ENCODE measurements at places on chromosomes 7 and 10.

DNA sequence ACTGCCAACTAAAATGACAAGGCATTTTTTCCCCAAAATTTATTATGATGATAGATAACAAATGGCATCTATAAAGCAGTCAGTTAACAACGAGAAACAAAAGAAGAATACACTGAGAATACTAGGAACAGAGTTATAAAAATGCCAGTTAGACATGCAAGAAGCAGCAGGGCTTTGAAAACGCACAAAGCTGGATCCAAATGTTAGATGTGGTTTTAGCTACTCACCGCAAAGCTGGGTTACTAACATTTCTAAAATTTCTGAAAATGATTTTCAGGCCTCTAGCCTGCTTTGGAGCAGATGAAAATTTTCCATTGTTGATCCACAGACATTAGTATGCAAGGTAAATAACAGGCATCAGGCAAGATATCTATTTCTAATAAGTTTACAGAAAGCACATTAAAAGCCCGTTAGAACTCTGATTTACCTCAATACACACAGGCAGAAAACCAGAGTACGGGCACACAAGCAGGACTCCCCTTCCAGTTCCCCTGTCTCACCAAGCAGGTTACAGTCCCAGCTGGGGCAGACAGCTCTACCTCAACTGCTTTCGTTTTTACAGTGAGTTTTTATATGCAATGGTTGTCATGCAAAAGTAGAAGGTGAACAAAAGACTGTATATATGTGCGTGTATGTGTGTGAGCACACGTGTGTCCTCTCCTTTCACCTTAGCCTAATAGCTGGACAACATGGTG, 37.9 kb downstream of the GLI3 start:
- DNase-seq, result no peak

- DNase-seq, result no peak
Observed at GRCh38 chr7:33432821-33433220, 303.5 kb downstream of the BBS9 start.

- no peak for DNase-seq
Observed at GRCh38 chr10:13865758-13866491, 279.2 kb downstream of the PRPF18 start.

DNA sequence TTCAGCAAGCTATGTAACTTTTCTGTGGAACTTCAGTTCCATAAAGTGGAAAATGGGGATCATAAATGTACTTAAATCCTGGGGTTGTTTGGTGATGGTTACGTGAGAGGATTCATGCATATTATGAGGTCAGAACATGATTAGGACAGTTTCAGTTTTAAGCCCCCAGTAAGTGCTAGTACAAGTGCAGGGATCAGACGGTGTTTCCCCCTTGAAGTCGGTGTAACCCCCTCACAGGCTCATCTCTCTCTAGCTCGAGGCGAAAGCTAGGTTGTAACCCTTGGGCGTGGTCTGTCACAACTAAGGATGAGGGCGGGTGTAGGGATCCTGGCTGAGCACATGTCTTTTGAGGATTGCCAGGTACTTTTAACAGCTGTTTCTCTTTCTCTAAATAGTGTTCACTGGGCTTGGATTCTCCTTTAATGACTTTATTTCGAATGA, 84.7 kb downstream of the SPAG6 start:
- no peak for DNase-seq

DNA sequence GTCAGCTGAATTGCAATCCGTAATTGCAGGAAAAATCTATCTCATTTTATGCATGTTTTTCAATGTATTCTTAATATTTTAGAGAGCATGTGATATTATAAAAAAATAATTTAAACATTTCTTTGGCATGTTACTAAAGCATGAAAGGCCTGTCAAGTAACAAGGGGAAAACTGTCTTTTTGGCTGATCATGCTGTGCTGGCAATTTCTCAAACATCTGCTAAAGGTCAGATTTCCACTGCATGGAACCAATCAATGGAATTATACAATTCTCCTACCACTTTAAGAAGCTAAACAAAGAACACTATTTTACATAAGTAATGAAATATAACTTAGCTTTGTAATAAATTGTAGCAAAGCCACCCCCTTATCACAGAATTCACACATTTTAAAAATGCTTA, 49.4 kb downstream of the JMJD1C start:
- no peak for DNase-seq

DNA sequence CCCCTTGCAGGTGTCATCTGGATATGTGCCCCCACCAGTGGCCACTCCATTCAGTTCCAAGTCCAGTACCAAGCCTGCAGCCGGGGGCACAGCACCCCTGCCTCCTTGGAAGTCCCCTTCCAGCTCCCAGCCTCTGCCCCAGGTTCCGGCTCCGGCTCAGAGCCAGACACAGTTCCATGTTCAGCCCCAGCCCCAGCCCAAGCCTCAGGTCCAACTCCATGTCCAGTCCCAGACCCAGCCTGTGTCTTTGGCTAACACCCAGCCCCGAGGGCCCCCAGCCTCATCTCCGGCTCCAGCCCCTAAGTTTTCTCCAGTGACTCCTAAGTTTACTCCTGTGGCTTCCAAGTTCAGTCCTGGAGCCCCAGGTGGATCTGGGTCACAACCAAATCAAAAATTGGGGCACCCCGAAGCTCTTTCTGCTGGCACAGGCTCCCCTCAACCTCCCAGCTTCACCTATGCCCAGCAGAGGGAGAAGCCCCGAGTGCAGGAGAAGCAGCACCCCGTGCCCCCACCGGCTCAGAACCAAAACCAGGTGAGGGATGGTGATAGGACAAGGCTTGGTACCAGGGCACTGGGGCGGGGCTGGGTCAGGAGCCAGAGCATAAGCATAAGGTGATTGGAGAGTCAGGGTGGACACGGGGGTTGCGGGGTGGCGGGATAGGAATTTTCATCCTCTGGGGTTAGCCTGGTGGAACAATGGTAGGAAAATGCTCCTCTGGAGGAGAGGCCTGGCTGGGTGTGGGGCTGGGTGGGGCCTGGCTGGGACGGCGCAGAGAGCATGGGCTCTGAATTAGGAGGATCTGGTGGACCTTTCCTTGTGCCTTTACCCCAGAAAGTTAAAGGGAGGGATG, 1.9 kb downstream of the ZYX start:
- DNase-seq, result no peak

DNA sequence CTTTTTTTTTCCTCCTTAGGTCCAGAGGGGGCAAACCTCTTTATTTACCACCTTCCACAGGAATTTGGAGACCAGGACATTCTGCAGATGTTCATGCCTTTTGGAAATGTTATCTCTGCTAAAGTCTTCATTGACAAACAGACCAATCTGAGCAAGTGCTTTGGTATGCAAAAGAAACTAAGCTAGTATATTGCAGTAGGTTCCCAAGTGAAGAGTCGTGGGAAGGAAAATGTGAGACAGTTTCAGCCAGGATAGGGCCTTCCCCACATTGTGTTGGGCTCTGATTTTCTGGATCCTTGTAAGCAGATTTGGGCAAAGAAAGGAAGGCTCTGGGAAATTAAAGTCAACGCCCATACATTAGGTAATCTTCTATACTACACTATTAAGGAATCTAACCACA, 285.6 kb downstream of the USP6NL start:
- DNase-seq, result no peak

GRCh38 chr10:30439931-30440330, 5.9 kb downstream of the MAP3K8 start:
- no peak for DNase-seq

GRCh38 chr10:67308912-67309311, 383.1 kb downstream of the LRRTM3 start:
- DNase-seq, result no peak

- DNase-seq, result no peak
Observed at GRCh38 chr7:87027900-87028299, 31.6 kb downstream of the ELAPOR2 start.

DNA sequence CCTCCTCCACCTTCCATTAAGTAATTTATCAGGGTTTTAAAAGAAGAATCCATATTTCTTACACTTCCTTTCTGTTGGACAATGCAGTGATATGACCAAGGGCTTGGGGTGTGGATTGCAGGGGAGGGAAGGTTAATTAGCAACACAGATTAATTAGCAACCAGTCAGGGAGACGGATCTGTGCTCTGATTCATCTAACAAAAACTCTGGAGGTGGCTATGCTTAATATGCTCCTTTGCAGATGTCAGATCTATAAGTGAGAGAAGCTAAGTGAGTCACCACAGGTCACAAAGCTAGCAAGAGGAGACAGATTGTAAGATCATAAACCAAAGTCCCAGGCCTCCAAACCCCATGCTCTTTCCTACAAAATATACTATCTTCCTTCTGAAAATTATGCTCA, 178.8 kb upstream of the ITGB1 start:
- no peak for DNase-seq

DNA sequence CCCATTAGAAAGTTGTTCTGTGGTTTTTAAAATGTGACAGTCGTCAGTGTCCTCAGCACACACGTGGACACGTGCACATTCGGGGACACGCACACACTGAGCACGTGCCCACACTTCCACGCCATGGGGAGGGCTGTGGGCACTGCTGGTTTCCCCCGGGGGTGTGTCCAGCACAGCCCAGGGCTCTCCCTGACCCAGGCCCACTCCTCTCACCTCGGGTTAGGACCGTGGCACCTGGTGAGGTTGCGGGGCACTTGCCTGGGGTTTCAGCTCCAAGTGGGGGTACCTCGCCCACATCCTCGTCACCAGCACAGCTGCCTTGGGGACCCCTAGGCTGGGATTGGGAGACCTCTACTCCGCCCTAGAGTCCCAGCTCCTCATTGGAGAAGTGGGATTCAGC, 20.7 kb downstream of the GET4 start:
- no peak for DNase-seq

GRCh38 chr7:155206318-155207020, 91.2 kb upstream of the INSIG1 start:
- DNase-seq, result no peak

DNA sequence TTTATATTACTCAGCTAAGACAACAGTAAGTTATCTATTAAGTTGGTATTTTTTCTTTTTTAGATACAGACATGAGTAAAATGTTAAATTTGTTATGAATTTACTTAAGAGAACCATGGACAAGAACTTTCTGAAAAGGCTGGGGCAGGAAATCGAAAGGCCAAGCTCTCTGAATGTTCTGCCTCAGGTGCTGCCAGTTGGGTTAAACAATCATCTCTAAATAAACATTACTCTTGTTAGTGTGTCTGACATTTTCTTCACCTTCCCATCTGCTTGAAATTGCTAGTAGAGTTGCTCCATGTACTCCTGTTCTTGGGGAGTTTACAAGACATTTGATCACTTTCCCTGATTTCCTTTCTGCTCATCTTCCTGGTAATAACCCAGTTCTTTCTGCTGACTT, 87.5 kb downstream of the ANKRD7 start:
- DNase-seq, result no peak

DNA sequence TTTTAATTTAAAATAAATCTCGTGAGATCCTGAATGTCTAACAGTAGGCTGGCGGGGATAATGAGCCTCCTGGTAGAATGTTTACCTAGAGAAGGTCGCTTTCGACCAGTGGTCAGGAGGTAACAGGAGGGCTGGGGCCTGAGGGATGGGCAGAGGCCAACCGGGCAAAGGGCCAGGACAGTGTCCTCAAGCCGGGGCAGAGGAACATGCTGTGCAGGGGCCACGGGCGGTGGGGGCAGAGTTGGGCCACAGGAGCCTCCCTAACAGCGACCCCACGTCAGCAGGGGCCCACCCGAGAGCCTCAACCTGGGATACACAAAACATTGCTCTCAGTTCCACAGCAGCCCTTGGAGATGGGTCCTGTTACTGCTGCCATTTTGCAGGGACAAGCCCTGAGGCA, 14.5 kb downstream of the CFAP46 start:
- no peak for DNase-seq

DNA sequence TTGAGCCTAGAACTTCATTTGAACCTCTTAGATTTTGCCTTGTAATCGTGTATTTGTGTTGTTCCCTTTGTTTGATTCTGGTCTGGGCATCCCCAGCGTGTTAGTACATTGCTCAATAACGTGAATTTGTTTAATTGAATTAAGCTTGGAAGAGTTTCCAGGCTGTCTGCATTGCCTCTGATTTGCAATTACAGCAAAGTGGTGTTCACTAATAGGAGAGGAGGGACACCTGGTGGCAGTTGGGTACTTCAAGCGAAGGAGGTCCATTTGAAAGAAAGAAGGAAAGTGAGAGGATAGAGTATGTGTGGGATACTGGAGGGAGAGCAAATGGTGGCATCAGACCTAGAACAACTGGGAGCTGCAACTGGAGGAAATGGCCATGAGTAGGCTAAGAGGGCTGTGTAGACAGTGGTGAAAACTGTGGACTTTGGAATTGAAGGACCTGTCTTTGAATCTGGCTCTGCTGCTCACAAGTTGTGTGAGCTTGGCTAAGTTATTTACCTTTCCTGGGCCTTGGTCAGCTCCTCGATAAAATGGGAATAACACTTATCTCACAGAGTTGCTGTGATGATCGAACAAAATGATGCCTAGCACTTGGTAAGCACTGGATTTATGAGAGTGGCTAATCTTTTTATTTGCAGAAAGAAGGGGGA, 15.1 kb downstream of the LSMEM1 start:
- DNase-seq, result peak; percentile 58

DNA sequence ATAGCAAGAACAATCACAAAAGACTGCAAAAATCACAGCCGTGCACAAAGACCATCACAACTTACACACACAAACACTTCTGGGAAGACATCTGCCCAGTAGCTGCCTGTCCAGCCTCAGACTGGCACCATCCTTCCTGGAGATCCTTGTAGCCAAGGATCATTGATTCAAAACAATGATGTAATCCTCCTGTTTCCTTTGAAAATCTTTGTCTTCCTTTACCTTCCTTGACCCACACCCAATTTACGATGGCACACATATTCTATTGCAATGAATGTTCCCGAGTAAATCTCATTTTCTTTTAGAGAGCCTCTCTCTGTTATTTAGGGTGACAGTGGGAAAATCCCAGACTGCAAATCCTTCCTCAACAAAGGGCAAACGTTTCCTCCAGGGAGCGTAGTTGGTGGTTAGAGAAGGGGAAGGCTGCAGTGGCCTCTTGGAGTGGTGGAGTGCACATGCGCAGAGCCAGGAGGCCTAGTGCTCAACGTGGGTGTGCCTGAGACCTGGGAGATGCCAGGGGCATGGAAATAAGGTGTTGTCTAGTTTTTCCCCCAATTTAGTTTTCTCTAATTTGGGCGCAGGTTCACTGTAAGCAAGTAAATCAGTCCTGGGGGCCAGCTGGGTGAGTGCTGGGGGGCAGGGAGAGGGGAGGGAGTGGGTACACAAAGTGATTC, 3.1 kb upstream of the INPP5A start:
- no peak for DNase-seq

GRCh38 chr10:127907411-127908105, 655 bp downstream of the PTPRE start:
- no peak for DNase-seq
